ENCODE measurements at places on chromosomes 11 and 22.
A peak's percentile ranks its signal among the peaks of the same experiment; 100 is the strongest.

GRCh38 chr22:33563220-33563964 lies 356.9 kb downstream of the LARGE1 start:
- no peak for DNase-seq

DNA sequence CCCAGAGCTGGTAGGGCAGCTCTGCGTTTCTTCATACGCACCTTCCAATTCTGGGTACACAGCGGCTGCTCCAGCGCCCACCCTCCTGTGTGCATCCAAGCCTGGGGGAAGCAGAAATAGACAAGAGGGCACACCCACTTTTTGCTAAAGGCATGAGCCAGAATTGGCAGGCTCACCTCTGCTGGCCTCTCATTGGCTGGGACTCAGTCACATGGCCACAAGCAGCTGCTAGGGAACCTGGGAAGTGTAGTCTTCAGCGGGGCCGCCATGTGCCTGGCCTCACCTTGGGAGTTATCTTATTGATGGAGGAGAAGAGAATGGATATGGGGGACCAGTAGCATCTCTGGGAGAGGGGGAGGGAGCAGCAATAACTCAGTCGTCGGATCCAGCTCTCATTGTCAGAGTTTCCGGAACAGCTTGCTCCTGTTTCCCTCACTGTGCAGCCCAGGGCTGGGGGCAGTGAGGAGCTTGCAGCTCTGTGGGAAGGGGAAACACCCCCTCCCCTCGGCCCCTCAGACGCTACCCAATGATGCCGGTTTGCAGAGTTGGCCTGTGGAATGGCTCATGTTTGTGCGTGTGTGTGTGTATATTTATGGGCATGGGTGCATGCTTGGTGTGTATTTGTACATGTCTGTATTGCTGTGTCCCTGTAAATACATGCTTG lies 11.8 kb upstream of the MIEF1 start:
- peak; percentile 42 for DNase-seq

DNA sequence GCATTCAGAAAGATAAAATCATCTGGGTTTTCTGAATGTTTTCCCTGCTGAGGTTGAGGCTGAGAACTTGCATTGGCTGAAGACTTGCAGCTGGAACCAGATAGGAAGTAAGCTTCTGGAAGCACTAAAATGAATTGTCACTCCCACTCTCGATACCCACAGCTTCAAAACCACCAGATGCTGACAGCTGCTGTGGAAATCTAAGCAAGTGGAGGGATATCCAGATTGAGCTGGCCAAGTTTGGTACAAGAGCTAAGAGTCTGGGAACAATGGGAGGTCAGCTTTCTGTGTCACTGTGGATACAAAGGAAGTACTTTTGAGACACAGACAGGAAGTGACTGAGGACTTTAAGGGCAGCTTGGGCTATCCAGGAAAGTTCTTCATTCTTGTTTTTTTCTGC lies 51.3 kb upstream of the CD44 start:
- DNase-seq, result no peak

DNA sequence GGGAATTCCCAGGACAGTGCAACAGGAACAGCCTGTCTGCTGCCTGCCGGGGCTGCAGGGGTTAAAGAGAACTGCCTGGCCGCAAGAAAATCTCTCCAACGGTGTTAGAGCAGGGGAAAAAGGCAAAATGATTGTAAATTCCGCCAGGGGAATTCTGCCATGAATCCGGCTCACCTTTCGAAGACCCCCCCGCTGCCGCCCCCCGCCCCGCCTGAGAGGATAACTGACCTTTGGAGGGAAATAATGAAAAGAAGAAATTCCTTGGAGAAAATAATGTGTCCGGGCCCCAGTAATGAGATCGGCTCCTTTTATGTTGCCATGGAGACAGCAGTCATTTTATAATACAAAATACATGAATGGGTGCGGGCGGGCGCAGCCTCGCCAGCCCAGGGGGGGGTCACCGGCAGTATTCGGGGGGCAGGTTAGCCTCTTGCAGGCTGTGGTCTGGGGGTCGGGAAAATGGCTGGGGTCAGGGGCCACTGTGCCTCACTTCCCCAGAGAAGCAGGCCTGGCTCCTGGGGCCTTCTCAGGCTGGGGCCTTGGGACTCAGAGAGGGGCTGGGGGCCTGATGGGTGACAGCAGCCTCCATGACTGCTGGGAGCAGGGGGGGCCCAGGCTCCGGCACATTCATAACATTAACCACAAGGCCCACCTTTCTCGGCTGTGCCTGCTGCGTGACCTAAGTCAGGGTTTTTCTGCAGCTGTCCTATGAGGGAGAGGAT lies 228.1 kb downstream of the MN1 start:
- no peak for DNase-seq

- no peak for DNase-seq
Observed at GRCh38 chr22:45740236-45740635, 68.6 kb downstream of the ATXN10 start.

GRCh38 chr11:34114471-34114870 lies 9.0 kb downstream of the NAT10 start:
- no peak for DNase-seq
